ENCODE measurements at places on chromosomes 4 and X.

GRCh38 chr4:74415602-74416300, 29.2 kb upstream of the AREG start:
- no peak for DNase-seq

- DNase-seq, result no peak
These were observed 106.3 kb downstream of the RPA4 start for GRCh38 chrX:96989830-96990571.

GRCh38 chr4:150232029-150232428, 153.8 kb downstream of the DCLK2 start:
- no peak for DNase-seq

DNA sequence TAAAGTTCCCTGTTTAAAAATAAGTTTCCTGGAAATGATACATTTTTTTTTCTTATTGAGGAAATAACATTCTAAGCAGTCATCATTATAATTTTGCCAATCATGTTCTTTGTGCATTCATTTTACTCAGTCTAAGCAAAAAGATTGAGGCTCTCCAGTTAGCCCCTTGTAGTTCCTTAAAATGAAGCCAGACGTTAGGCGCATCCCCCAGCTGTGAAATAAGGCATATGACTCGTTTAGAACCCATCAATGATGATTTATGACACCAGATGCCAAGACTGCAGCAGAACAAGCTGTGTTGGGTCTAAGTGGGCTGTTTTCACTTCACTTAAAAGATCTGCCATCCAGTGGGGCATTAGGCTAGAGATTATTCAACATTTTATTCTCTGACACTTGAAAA, 17.0 kb downstream of the PDGFC start:
- no peak for DNase-seq

DNA sequence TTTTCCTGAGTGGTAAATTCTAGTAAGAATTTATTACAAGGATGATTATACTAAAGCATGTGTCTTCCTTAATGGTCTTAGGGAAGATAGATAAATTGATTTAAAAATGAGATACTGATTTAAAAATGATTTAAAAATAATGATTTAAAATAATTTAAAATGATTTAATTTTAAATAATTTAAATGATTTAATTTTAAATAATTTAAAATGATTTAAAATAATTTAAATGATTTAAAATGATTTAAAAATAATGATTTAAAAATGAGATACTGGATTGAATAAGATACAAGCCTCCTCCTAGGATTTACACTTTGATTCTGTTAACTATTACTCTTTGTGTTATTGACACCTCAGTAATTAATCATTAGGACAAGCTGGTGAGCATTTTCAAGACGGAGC, 59.0 kb downstream of the COX7B2 start:
- DNase-seq, result no peak

DNA sequence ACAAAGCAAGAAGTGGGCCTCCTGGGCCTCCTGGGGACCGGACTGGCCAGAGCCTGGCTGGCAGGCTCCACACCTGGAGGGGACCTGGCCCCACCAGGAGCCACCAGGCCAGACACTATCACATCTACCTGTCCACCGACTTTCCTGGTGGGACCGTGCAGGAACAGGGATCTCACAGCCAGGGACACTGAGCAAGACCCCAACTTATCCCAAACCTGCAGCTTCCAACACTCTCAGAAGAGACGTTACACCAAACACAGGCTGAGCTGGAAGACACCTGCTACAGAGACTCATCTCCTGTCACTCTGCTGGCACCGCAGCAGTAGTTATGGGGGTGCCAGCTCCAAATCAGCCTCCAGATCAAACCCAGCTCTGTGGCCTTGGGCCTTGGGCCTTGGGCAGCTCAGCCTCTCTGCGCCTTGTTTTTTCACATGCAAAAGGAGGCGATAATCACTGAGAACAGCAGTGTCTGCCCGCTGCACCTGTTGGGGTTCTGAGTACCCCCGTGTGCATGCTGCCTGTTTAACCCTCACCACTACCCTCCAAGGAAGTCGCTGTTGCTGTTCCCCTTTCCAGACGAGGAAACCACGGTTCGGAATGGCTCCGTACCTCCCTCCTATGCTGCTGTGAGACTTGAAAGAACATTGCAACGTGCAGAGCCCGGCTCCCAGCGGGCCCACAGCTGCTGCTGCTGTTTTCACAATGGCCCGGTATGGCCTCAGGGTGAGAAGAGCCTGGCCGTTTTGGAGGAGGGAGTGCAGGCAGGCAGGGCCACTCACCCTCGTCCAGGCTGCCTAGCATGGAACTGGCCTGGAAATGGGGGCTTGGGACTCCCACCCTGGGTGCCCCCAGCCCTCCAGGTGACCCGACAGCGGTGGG, 69.6 kb downstream of the ADRA2C start:
- no peak for DNase-seq

DNA sequence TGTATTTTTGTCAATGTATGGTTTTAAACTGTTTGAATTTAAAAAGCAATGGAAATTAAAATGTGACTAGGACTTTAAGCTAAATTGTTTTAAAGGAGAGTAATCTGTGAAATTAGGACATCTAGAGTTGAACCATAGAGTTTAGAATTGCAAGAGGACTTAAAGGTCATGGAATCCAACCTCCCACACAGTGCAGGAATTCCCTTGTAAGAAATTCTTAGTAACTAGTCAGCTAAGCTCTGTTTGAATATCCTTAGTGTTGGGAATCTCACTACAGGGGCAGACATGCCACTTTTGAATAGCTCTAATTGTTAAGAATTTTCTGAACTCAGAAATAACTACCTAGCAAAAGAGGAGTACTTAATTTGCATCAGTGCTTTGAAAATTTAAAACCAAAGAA, 292.9 kb downstream of the IL1RAPL1 start:
- DNase-seq, result no peak

DNA sequence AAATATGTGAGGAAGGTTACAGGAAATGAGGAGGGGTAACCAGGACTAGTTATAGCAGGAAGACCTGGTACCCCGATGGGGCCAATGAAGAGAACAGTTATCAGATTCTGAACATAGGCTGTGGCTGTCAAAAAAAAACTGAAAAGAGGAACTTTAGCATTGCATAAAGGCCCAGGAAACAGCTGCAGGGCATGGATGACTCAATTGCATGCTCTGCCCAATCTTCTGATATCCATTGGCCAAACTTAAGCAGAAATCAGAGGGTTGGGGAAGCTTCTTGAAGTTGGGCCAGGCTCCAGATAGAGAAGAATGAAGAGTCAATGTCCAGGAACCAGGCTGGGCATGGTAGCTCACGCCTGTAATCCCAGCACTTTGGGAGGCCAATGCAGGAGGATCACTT, 1222.4 kb upstream of the PRKX start:
- DNase-seq, result no peak

GRCh38 chr4:173960398-173960797, 323.1 kb downstream of the FBXO8 start:
- no peak for DNase-seq

All from Daoy (cell line).